CD4-positive, alpha-beta T cell treated with Interleukin-15 for 4 hours (primary cell): ENCODE measurements at places on chromosomes 1 and 21.

- DNase-seq = no peak
These were observed 40.3 kb downstream of the CFHR5 start for GRCh38 chr1:197017558-197018146.

- no peak for DNase-seq
These were observed 691.4 kb downstream of the ADGRL2 start for GRCh38 chr1:82492159-82492558.

- DNase-seq = no peak
These were observed at the start of gene ST6GALNAC5 for GRCh38 chr1:76867342-76868130. Gene ST6GALNAC5, plus strand, starts transcription at chr1:76867480.

DNA sequence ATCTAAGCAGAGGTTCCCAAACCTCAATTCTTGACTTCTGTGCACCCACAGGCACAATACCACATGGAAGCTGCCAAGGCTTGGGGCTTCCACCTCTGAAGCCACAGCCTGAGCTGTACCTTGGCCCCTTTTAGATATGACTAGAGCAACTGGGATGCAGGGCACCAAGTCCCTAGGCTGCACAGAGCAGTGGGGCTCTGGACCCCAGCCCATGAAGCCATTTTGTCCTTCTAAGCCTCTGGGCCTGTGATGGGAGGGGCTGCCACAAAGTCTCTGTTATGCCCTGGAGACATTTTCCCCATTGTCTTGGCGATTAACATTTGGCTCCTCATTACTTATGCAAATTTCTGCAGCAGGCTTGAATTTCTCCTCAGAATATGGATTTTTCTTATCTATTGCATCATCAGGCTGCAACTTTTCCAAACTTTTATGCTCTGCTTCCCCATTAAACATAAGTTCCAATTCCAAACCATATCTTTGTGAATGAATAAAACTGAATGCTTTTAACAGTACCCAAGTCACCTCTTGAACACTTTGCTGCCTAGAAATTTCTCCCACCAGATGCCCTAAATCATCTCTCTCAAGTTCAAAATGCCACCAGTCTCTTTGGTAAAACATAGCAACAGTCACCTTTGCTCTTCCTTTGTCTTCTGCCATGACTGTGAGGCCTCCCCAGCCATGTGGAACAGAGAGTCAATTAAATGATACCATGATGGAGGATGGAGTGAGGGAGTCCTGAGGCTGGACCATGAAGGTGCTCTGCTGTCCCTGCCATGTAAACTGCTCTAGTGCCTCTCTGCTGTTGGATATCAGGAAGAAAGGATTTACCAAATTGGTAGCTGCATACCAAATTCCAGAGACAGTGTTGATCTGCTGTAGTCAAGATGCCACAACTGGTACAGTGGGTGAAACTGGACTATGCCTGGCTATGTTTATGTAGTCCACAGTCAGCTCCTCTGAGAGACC lies 37.6 kb downstream of the RUNX3 start:
- no peak for DNase-seq

DNA sequence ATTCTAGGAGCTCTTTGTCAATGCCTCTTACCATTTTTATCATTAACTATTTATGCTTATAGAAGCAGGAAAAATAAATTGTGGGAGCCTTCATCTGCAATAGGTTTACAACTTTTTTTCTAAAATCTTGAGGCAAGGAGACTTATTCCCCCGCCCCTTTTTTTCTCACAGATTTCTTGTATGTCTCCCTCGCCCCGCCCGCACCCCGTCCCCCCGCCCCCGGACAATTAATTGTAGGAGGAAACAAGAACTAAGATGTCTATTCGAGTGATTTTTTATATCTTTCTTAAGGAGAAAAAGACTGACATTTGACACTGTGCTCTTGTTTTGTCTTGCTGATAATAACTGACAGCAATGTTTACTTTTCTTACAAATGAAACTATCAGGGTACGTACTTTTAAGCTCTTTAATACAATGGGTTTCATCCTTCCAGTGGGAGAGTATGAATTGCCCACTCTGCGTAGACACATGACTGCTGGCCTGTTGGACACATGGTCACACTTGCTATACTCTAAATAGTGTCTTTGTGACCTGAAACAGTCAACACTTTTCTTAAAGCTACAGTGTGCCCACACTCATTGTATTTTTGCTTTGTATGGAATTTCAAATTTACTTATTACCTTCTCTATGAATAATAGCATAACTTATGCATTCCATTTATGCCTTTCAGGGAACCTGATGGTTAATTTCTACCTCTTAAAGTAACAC lies 1.5 kb upstream of the IVNS1ABP start:
- no peak for DNase-seq

- no peak for DNase-seq
These were observed 131.1 kb downstream of the PTPN14 start for GRCh38 chr1:214420341-214420740.

- no peak for DNase-seq
These were observed 3.5 kb downstream of the CEP170 start for GRCh38 chr1:243251539-243251938.

DNA sequence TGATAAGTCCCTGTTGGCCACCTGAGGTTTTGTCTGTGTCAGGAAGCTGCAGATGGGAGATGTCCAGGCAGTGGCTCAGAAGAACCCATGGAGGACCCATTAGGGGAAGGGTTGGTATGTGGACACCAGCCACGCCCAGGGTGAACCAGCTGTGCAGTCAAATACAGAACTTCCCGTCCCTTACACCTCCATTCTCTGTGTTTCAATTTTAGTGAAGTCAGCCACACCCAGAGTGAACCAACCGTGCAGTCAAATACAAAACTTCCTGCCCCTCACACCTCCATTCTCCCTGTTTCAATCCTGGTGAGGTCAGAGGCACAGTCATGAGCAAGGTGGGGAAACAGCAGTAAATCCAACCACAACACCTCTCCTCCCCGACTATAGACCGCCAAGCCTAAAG lies 27.4 kb downstream of the BACE2 start:
- no peak for DNase-seq

- no peak for DNase-seq
These were observed 20.9 kb downstream of the GNAI3 start for GRCh38 chr1:109569323-109569722.

DNA sequence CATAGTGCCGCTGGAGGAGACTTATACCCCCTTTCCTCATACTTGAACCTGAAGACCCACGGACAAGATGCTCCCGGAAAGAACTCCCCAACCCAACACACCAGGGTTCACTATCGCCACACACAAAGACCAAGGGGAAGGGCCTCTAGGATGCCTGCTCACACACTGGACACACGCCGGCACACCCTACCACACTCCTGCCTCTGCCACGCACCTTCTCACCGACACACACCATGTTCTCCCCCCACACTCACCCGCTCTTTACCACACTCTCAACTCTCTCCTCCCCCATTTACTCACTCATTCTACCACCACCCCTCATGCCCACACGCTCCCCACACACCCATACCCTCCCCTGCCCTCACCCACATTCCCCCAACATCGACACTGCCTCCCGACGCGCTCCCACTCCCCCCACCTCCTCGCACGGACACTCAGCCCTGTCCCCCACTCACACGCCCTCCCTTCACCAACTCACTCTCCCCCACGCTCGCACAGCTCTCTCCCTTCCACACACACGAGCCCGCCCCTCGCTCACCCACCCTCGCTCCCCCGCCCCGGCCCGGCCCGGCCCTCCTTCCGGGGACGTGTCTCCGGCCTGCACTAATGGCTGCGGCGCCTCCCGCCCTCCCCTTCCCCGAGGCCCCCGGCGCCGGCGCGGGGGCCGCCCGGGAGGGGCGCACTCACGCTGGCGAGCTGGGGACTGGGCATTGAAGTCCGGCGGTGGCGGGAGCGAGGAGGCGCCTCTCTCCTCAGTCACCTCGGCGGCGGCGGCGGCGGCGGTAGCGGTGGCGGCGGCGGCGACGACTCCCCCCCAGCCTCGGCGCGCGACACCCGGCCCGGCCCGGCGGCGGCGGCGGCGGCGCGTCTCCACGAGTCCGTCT lies 626 bp downstream of the PTP4A2 start:
- DNase-seq = peak; percentile 81

DNA sequence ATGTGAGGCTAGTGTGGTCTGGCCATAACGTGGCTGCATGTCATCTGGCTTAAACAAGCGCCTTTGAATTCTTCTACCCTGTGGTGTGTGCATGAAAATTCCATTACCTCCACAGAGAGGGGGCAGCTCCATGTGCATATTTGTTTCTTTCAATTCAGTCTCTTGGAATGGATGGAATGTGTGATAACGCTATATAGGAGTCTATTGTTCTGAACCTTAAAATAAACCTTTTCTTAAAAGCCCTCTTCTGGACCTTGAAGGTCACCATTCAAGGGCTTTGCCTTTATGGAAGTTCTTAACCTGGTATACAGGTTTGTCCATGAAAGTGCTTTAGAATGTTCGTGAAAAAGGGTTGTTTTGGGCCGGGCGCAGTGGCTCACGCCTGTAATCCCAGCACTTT lies 118.2 kb upstream of the ADGRL2 start:
- no peak for DNase-seq

DNA sequence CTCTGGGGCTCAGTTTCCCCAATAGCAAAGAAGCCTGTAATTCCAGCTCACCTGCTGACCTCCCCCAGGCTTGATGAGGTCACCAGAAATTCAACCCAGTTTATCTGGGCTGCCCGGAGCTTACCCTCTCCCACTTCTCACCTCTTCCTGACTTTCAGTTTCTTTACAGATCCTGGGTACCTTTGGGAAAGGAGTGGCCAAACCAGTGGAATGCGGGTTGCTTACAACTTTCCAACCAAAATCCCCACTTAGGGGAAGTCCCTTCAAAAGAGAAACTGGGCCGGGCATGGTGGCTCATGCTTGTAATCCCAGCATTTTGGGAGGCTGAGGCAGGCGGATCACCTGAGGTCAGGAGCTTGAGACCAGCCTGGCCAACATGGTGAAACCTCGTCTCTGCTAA lies 5.9 kb upstream of the MARCKSL1 start:
- no peak for DNase-seq

GRCh38 chr1:224809137-224809536 lies 120.3 kb upstream of the DNAH14 start:
- DNase-seq = no peak

DNA sequence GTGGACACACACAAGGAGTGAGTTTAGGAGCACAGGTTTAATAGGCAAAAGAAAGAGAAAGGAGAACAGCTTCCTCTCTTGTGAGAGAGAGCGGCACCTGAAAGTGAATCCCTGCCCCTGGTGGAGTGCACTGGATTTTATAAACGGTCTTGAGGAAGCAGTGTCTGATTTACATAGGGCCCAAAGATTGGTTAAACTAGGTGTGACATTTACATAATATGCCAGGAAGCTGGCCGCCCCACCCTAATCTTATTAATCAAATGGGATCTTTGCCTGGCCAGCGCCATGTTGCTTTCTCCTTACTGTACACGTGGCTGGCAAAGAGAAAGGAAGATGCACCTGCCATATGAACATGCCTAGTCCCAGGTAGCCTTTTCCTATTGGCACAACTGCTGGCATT lies 38.7 kb downstream of the CFH start:
- no peak for DNase-seq

DNA sequence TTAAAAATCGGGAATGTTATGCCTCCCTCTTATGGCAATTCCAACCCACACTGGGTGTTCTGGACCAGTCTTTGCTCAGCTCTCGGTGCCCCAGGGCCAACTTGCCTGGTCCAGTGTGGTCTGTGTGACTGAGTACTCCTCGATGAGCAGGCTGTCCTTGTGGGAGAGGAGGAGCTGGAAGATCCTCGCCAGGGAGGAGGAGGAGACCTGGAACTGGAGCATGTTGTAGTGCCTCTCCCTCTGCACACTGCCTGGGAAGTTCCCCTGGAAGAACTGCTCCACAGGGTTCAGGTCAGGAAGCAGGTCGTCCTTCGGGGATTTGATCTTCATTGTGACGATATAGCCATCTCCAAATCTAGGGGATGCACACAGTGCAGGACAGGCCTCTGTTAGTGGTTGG lies 88.5 kb upstream of the GCLM start:
- DNase-seq = no peak

DNA sequence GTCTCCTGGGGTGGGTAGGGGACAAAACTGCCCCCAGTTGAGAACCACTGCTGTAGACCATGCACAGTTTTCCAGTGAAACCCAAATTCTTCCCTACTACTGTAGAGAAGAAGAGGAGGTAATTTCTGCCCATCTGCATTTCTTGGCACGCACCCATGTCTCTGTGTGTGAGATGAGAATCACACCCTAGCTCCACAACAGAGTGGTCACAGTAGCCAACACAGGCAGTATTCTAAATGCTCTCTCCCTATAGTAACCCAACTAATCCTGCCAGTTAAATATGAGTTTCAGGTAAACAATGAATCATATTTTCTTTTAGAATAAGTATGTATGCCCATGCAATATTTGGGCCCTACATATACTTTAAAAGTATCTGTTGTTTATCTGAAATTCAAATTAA lies 1.2 kb upstream of the CAPN2 start:
- no peak for DNase-seq

DNA sequence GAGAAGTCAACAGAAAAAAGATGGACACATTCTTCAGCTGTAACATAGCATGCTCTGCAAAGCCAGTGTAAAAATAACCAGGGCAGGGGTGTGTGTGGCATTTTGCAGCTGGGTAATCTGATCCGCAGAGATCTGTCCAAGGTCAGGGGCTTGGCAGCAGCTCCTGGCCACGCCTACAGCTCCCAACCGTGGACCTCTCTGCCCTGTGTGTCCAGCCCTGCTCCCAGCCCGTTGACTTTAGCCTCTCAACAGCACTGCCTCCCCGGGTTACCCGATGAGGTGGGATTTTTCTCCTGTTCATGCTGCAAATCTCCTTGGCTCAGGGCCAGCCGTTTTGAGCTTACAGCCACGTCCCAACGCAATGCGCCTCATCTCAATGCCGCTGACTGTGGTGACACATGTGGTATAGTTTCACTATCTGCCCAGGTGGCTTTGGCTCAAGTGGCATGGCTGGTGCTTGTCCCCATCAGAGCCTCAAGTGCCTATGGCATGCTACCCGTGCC lies 68.1 kb downstream of the VWA5B1 start:
- no peak for DNase-seq

- DNase-seq = no peak
These were observed 35.6 kb upstream of the ADGRL4 start for GRCh38 chr1:79042117-79042516.

- peak; percentile 89 for DNase-seq
These were observed 31.8 kb downstream of the DNTTIP2 start for GRCh38 chr1:93846992-93847810.

DNA sequence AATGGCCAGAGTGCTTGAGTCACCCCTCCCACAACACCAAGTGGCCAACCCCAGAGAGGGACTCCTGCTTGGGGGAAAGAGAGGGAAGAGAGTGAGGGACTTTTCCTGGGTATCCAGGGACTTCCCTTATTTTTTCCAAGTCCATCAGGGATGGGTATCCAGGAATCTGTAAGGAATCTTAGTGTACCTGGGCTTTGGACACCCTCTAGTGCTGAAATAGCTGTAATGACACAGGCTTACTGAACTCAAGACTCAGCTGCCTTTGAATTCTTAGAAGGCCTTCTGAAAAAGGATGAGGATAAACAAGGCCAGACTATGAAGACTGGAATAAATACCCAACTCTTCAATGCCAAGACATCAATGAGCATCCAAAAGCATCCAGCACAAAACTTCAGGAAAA lies 12.0 kb downstream of the TSHB start:
- no peak for DNase-seq
